C1 segment of cervical spinal cord (tissue), 14 donors: ENCODE measurements at places on chromosomes 7 and 10.

DNA sequence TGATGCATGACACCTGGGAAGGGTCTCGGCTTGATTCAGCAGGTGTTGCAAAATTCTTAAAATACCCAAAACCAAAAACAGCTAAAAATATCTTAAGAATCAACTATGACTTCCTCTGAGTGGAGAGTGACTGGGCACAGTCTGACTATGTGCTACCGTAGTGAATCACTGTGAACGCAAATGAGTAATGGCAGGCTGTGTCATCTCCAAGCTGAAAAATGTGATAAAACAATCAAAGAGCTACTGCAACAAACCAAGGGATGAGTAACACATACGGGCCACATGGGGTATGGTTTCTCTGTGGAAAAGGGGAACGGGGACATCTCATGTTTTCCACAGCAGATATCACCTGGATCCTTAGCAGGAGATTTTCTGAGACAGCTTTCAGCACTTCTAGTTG lies 127.5 kb downstream of the ABCA13 start:
- DNase-seq, result no peak

- no peak for DNase-seq
Observed at GRCh38 chr10:24086296-24087086, 122.4 kb upstream of the KIAA1217 start.

GRCh38 chr7:94355454-94355853 lies 39.2 kb upstream of the COL1A2 start:
- DNase-seq, result no peak

DNA sequence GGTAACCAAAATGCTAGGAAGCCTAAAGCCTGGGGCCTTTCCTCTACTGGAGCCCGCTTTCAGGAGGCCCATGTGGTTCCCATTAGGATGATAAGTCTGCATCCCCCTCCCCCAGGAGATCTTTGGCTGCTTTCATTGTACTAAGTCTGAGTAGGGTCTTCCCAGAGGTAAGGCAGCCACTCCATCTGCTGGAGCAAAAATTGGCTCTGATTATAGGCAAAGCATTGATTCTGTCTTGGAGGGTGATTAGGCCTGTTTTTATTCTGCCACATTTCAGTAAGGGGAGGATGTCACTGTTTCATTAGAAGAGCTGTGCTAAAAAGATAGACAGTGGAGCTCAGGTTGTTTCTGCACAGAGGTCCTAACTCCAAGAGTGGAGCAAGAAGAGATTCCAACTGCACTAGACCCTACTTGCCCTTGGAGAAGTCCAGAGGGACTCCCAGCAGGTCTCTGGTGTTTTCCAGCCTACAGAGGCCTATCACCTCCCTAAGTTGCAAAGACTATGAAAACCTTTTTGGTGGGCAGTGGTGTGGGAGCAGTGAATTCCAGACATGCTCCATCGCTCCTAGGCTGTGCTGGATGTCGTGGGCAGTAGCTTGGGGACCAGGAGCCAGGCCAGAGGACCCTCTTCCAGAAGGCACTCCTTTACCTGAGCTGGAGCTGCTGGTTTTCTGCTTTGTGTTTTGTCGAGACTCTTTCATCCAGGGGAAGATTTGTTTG lies 7.1 kb upstream of the HOXA2 start:
- DNase-seq, result no peak

GRCh38 chr7:157033483-157034473 lies 23.3 kb upstream of the MNX1 start:
- no peak for DNase-seq

DNA sequence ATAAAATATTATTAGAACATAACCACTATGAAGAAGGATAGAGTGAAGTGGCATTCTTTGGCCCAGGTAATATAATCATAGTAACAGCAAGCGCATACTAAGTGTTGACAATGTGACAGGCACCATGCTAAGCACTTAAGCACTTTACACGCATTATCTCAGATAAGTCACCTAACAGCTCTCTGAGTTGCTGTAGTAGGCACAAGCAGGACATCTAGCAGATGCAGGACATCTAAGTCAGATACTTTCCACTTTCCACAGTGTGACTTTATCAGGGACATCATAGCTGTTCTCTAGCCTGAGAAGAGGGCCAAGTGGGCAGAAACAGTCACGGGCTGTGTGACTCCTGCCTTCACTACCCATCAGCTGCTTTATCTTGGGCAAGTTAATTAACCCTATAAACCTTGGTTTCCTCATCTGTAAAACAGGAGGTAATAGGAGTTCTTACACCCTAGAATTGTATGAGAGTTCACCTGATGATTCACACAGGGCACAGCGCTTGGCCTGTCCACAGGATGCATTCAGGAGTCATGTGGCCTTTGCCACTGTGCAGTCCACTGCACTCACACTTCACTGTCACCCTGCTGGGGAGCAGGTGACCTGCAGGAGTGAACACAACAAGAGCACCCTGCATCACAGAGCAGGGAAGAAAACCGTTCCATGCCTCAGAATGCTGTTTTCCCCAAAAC lies 12.5 kb downstream of the LIPA start:
- no peak for DNase-seq

DNA sequence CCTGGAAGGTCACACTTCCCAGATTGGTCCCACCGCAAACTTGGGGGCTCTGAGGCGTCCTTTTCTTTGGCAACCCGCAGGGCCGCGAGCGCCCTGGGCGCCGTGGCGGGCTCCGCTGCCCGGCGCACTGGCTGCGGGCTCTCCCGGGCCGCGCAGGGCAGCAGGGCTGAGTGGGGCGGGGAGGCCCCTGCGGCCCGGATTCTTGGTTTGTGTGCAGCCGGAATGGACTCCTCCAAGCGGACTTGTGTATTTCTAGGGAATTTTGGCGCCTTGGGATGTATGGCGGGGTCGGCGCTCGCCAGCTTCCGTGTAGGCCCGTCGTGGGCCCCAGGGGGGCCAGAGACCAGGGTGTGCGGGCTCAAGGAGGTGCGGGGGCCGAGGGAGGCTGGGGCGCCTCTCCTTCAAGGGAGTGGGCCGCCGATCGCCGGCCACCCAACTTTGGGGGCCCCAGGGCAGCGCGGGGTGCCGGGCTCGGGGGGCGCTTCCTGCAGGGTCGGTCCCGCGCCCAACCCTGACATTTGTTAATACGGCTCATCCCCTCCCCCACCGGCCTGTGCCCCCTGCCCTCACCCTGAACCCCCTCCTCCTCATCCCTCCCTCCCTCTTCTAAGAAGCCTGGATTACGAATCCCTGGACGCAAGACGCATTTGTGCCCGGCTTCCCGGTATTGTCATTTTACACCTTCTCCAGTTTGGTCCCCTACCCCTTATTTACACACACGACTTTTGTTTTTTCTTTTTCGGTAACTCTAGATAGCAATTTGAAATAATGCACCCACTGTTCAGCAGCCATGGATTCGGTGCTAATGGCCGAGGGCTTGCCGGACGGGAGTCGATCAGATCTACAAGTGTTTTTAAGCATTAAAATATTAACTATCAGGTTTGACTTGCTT lies 2.5 kb downstream of the TCF7L2 start:
- DNase-seq, result no peak

DNA sequence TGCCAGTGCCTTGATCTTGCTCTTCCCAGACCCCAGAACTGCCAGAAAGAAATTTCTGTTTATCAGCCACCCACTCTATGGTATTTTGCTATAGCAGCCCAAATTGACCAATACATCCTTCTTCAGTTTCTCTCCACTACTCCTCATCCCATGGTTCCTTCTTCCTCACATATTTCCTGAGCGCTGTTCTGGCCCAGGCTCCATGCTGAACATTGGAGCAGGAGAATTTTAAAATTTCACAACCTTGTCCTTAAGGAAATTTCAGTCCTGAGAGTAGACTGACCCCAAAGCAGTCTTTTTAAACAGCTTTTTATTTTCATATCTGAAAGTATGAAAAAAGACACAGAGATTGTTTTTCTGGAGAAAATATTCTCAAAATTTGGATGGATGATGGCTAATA lies 297.1 kb downstream of the RNLS start:
- DNase-seq, result no peak

DNA sequence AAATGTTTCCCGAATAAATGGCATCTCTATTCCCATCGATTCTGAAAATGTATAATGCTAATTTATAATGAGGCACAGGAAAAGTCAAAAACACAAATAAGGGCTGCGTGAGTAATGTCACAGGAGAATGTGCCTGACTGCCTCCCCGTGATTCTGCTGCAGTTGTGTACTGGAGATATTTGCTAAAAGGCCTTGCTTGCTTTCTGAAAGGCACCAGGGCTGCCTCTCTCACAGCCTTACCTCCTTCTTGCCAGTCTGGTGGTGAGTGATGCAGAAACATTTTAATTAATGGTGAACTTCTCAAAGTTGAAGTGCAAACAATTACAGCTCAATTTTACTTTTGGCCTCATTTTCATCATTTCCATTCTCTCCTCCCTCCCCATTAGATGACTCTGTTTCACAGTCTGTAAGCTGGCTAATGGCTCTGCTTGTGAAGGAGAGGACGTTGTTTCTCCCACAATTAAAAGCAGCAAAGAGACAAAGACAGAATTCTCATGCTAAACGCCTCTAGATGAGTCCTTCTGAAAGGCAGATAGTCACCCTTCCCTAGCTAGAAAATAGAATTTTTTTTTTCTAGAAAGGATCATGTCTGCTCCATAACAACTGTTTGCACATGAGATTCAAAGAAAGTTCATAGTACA lies 377.6 kb downstream of the MDFIC start:
- DNase-seq, result no peak

DNA sequence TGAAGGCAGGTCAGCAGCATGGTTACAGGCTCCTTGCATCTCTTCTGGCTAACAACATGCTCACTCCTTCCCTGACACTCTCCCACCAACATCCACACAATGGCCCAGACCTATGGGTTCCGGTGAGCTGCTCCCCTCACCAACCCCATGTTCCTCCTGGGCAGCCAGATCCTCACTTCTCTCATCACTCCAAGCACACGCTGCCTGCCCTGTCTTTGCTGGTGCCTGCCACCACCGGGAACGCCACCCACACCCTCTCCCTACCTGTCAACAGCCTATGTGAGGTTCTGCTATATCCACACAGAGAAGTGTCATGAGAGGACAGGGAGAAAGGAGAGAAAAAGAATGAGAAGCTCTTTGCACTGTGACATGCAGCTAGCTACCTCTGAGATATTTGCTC lies 14.6 kb downstream of the PARP12 start:
- no peak for DNase-seq

DNA sequence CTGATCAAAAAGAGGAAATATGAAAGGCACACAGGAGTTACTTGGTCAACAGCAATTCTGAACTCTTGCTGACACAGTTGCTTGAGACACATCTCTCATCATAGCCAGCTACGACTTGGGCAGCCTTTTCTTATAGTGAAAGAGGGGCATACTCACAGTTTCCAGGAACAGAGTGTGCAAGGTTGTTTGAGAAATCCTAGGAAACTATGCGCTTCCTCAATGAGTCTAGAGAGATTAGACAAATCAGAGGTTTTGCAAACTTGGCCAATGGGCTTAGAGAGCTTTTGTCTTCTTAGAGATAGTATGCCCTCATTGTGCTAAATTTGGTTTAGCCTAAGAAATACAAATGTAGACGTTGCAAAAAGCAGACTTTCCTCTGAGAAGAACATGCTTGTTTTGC lies 370.4 kb downstream of the HGF start:
- DNase-seq, result no peak

DNA sequence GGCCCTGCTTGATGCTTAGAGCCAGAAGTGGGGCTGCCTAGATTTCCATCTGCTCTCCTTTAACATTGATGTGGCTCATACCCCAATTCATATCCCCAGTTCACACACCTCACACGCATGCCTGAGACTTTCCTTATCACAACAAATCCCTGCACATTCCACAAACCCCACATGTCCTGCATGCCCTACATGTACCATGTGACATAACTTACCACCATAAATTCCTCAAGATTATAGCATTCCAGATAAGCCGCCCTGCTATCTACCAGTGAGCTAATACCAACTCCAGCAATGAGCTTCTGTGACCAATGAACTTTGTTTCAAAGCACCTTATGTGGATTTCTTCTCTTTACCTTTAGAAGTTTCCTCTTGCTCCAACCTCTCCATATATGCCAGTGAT lies 104.7 kb upstream of the RAB11FIP2 start:
- no peak for DNase-seq

- no peak for DNase-seq
Observed at GRCh38 chr10:130193493-130194193, 57.5 kb downstream of the GLRX3 start.

GRCh38 chr10:28492116-28492920 lies 40.6 kb upstream of the WAC start:
- DNase-seq, result no peak

DNA sequence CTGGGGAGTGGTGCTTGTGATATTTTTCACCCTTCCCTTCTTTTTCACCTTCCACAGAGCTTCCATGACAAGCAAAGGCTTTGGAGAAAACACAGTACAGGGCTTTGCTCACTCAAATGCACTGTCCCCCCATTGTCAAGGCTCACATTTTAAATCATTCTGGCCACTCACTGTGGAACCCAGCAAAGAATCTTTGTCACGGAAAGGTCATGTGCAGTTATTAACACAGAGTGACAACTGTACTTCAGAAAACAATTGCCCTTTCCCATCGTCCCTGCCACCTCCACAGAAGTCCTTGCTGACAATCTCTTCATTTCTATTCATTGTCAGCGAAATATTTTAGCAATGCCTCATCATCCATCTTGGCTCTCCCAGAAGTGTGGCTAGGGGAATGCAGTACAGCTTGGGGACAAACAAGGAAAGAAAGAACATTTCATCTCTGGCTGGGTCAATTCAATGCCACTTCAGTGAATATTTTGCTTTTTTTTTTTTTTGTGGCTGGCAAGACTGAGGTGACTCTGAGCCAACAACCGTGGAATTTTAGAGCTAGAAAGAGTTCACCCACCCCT lies 851.0 kb downstream of the KCNMA1 start:
- no peak for DNase-seq

DNA sequence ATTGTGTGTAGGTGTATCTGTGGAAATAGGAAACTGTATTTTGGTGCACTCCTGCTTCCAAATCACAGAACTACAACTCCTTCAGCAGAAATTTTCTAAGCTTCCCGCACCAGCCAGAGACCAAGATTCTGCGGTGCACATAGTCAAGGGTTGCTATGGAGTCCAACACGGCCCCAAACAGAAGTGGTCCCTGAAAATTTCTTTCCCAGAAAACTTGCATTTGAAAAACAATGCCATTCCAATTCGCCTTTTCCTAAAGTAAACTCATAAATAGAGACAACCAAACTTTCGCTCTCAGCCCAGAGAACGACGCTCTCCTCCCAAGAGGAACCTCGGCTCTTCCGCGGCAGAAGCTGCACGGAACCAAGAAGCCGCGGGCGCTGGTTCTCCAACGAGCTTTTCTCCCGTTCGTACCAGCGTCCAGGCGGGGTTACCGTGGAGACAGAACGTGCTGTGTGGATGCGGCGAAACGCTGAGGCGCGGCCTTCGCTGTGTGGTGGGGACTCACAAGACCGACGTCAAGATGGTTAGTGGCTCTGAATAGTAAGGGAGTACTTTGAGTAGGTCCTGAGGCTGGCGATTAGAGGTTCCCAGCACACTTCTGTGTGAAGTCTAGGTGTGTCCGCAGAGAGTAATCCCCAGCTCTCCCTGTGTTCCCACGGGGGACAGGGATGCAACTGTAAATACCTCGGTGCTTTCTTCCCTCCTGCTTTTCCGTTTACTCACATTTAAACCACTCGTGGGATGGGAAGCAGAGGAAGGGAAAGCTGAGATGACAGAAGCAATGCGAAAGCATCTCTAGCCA lies 24.0 kb upstream of the ZC3HAV1 start:
- DNase-seq, result peak; percentile 65

- DNase-seq, result no peak
Observed at GRCh38 chr7:106050746-106051117, 61.4 kb downstream of the SYPL1 start.
